Lower lobe of right lung (tissue), 2 donors: ENCODE measurements at places on chromosomes 13 and 19.
A peak's percentile ranks its signal among the peaks of the same experiment; 100 is the strongest.

DNA sequence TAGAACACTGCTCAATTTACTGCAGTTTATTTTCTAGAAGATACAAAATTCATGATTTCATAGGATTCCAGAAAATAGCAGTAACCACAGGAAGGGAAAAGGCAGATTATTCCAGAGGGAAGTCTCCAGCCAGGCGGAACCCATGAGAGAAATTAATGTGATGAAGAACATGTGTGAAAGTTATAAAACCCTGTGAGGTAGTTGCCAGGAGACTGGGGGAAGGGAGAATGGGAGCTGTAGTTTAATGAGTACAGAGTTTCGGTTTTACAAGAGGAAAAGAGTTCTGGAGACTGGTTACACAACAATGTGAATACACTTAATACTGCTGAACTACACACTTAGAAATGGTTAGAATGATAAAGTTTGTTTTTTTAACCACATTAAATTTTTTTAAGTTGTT, 14.2 kb upstream of the PDX1 start:
- DNase-seq, result no peak

- DNase-seq, result no peak
These were observed 38.2 kb downstream of the RFXAP start for GRCh38 chr13:36857253-36857652.

GRCh38 chr13:46171217-46171616, 10.8 kb downstream of the LCP1 start:
- no peak for DNase-seq

DNA sequence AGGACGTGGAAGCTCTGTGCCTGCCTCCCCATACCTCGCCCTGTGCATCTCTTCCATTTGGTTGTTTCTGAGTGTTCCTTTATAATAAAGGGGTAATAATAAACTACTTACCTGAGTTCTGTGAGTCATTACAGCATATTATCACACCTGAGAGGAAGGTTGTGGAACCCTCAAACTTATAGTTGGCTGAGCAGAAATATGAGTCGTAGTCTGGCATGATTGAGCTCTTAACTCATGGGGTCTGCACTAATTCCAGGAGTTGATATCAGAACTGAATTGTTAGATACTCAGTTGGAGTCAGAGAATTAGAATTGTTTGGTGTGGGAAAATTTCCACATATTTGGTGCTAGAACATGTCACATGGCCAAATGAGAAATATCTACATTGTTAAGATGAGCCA, 52.4 kb upstream of the HTR2A start:
- no peak for DNase-seq

- peak; percentile 64 for DNase-seq
These were observed 7.0 kb upstream of the MYDGF start for GRCh38 chr19:4676955-4677731.

GRCh38 chr13:26658448-26659385, 101.2 kb downstream of the WASF3 start:
- DNase-seq, result no peak

DNA sequence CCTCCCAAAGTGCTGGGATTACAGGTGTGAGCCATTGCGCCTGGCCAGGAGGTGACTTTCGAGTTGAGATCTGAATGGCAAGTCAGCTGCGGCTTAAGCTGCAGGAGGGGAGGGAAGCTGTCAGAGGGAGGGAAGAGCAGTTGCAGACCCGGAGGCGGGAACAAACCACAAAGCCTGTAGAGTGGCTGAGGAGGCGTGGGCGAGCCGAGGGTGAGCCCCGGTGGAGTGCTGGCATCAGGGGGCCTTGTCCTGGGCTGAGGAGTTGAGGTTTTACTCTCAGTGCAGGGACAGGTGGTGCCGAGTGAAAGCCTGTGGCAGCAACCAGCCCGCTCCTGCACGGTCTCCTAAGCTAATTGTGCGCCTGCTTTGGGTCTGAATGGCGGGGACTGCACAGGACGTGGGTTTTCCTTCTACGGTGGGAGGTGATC, 24.2 kb downstream of the PPP1R37 start:
- DNase-seq, result peak; percentile 63

DNA sequence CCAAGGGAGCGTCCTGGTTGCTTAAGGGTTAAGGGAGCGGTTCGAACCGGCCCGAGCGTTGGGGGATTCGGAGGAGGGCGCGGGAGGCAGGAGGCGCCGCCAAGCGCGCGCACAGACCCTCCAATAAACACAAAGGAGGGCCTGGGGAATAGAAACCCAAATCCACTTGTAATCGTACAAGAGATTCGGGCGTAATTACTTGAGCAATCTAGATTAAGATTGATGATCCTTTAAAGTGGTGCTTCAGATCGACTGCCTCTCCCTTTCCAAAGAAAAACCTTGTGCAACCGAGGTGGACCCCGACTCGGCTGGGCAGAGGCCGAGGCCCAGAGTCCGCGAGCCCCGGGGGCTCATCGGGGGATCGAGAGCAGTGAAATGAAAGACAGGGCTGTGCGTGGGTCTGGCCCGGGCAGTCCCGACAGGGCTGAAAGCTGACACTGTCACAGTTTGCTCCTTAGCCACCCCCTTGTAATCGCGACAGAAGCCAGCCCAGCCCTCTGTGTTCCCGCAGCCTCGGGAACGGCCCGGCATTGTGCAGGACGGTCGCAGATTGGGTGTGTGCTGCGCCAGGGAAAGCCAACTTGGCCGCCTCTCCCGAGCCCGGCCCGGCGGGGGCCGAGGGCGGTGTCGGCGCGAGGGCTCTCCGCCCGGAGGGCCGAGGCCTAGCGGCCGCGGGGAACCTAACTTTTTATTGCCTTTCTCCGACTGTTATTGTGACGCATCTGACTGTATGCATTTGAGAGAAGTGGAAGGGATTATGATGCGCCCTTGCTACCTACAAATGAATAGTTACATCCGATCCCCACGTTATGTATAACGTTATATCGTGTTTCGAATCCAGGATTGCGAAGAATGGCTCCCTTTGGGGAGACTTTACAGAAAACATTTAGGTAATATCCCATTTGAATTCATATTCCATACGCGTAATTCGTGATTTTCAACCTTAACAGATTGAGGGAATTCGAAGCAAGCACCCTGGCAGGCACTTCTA, 5.5 kb downstream of the MAB21L1 start:
- DNase-seq, result no peak

DNA sequence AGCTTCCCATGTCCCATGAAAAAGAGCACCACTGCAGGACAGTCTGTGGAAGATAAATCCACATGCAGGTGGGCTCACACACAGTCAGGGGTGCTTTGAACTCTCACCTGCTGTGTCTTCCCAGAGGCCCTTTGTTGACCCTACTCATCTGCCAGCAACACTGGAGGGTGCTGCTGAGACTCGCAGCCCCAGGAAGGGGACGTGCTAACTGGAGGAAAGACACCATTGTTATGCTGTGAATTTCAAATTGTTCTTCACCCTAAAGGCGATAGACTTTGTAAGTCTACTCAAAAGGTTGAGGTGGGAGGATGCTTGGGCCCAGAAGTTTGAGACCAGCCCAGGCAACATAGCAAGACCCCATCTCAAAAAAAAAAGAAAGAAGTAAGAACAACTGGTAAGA, 107.3 kb upstream of the SERP2 start:
- DNase-seq, result no peak

GRCh38 chr13:48580185-48580803, 47.4 kb upstream of the RCBTB2 start:
- no peak for DNase-seq

DNA sequence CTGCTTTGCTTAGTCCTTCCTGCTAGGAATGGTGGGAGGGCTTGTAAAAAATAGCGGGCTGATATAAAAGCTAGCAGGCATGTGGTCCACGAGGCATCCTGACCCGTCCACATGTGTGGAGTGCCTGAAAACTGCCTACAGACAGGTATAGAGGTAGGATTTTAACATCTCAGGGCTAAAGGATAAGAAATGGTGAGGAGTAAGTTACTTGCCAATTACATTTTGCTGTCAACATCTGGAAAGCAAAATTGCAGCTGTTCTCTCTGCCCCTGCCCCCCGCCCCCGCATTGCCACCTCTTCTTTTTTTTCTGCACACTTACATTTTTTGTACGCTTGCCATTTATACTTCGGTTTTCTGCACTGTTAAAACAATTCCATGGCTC, 21.0 kb downstream of the NFIX start:
- no peak for DNase-seq

DNA sequence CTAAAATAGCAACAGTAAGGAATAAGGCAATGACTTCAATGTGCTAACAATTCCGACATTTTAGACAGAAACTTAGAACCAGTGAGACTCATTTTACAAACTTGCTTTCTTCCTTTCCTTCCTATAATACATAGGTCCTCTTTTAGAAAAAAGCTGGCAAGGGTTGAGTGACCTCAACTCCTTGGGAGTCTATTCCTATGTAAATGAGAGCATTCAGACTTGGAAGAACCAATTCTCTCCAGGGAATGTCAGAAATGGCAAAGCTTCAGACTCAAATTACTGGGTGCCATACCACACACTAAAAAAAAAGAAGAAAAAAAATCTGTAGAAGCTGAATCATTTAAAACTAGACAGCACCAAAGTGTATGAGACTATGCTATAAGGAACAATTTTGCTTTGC, 1328.2 kb downstream of the OLFM4 start:
- no peak for DNase-seq

- DNase-seq, result no peak
These were observed 3.2 kb upstream of the ZNF235 start for GRCh38 chr19:44308011-44308410.

- no peak for DNase-seq
These were observed 820 bp downstream of the EID2 start for GRCh38 chr19:39539165-39539517.

GRCh38 chr13:44934724-44935123, 54.5 kb downstream of the NUFIP1 start:
- DNase-seq, result no peak

DNA sequence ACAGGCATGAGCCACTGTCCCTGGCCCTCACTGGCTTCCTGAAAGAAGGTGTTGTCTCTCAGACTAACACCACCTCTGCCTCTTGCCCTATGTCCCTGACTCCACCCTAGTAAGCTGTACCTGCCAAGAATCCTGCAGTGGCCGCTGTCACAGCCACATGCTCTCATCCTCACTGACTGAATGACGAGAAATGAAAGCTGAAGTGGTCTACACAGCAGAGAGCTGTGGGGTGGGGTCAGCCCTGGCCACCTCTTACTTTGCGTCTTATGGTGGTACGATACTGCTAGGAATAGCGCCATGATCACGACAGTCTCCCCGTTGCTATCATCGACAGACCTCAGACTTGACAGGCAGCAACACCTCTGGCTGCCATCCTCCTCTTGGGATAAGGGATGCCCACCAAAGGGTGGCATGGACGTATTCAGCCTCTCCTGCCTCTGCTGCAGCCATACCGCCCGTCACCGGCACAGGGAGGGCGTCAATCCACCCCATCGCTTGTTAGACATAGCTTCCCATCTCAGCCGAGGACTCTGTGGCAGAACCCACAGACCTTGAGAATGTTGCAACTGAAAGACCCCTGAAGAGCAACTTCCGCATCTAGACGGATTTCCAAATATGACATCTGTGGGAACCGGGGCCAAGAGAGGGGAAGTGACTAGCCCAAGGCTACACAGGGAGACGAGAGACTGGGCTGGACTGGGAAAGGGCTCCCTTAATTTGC, 809 bp downstream of the MYO1F start:
- no peak for DNase-seq

DNA sequence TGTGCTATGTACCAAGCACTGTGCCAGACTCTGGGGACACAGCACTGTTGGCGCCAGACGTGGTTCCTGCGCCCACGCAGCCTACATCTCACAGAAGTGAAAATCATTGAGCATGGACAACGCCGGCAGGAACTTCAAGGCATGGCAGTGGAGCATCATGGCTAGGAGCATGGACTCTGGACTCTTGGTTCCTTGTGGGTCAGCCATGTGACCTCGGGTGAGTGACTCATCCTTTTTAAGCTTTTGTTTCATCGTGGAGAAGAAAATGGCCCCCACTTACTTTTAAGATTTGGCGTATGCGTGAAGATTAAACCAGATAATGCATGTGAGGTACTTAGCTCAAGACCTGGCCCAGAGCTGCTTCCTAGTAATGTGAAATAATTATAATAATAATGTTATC, 988.5 kb downstream of the UQCRFS1 start:
- no peak for DNase-seq

GRCh38 chr13:97491452-97491851, 57.5 kb downstream of the RAP2A start:
- no peak for DNase-seq

DNA sequence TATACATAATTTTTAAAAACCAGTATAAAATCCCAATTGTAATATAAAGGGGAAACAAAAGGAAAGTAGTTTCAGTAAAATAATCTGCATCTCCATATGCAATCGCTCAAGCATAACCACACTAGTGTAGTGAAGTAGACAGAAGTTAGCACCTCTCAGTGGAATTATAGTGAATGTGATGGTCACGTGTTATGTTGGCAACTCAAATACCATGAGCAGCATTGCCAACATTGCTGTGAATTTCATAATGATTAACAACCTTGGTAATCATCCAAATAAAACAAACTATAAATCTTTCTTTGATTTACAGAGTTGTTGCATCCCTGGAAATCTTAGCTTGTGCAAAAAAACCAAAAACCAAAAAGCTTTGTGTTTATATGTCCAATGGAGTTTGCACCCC, 77.3 kb upstream of the SIAH3 start:
- no peak for DNase-seq

DNA sequence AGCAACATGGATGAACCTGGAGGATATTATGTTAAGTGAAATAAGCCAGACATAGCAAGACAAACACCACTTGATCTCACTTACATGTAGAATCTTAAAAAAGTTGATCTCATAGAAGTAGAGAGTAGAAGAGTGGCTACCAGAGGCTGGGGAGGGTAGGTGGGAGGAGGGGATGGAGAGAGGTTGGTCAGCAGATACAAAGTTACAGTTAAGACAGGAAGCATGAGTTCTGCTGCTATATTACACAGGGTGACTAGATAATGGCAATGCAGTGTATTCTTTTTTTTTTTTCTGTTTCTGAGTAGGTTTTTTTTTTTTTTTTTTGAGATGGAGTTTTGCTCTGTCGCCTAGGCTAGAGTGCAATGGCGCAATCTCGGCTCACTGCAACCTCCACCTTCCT, 15.2 kb upstream of the THSD1 start:
- no peak for DNase-seq

- DNase-seq, result no peak
These were observed 19.9 kb upstream of the TINCR start for GRCh38 chr19:5587661-5588060.

- DNase-seq, result no peak
These were observed 22.2 kb upstream of the LRP3 start for GRCh38 chr19:33171916-33172359.

- DNase-seq, result no peak
These were observed 270.6 kb downstream of the FGF14 start for GRCh38 chr13:102131246-102131645.

- no peak for DNase-seq
These were observed 59.5 kb upstream of the FGF14 start for GRCh38 chr13:102461302-102461701.

DNA sequence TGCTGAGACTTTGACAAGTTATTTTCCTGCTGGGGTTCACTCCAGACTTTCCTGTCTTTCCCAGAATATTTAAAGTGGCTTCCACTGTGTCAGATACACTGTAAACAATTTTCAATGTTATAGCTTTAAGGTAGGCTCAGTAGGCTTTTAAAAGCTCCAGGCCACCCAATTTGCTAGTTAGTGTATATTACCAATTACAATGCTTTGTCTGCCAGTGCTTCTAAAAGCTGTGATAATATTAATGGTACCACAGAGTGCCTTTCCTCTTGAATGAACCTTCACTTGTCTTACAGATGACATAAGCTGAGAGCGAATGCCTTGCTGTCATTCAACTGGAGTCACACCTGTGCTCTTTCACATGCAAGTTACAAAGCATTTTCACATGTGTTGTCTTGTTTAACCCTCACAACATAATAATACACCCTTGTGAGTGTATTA, 239.7 kb upstream of the HTR2A start:
- no peak for DNase-seq
